ENCODE measurements at places on chromosomes 12 and 14.

GRCh38 chr12:44876544-44877410 lies 662 bp upstream of the NELL2 start:
- peak; percentile 9 for DNase-seq

DNA sequence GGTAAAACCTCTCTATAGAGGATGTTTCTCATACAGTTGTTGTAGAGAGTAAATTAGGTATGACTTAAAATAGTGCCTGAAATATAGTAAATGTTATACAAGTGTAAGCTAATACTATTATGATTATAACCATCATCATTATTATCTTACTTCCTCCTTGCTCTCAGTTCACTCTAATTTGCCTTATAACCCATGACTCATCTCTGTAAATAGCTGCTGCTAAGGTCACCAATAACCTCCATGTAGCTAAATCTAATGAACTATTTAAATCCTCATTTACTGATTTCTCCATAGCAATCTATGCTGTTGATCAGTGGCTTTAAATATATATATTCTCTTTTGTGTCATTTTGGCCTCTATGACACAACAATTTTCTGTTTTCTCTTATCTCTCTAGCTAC lies 109.6 kb downstream of the RMST start:
- no peak for DNase-seq

DNA sequence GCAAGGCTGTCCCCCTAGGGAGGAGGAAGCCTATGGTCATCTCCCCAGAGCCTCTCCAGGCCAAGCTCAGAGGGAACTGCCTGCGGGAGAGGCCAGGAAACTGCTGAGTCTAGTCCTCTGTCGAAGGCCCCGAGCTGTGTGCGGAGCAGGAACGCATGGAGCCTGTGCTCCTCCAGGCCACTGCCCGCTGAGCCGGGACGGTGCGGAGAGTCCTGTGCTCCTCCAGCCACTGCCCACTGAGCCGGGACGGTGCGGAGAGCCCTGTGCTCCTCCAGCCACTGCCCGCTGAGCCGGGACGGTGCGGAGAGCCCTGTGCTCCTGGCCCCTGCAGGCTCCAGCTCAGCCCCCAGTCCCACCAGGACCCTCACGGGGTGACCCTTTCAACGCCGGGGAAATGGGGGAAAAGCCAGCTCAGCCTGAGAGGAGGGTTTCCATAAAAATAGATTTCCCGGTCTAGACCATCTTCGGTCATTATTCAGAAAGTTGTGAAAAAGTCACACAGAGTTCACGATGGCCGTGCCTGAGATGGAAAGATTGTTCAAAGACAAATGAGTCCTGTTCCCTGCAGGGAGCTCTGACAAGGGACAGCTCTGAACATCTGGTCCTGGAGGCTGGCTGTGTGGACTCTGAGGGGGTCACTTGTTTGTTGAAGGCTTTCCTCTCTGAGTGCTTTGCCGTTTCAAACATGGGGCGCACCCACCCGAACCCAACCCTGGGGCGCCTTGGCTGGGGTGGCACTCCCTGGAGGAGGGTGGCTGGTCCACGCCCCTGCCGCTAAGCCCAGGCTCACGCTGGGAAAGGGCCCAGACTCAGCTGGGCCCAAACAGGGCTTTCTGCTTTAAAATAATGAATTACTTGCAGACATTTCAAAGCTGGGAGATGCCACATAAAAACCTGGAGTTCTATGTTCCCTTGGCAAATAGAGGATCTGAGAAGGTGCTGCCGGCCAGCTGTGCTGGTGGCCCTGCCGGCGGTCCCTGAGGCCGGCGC lies 85.5 kb downstream of the ADGRD1 start:
- no peak for DNase-seq

DNA sequence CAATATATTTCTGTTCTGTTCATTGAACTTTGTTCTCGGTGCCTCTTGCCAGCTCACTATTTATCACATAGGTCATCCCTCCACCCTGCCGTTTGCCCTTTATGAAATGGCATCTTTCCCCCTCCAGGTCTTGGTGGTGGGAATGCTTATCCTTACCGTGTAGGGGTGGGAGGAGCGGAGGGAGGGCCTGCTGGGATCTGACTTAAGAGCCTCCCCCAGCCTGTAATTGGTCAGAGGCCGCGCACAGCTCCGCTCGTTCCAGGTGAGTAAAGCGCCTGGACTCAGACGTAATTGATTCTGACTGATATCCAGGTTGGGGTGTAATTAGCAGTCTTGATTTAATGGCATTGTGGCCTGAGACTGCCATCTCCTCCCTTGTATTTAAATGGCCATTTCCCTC lies 185.3 kb downstream of the TSPAN9 start:
- no peak for DNase-seq

- no peak for DNase-seq
Observed at GRCh38 chr12:124410354-124411175, 115.7 kb downstream of the RFLNA start.

- peak; percentile 30 for DNase-seq
Observed at GRCh38 chr14:20116748-20117147, 6.2 kb downstream of the OR4K17 start.

DNA sequence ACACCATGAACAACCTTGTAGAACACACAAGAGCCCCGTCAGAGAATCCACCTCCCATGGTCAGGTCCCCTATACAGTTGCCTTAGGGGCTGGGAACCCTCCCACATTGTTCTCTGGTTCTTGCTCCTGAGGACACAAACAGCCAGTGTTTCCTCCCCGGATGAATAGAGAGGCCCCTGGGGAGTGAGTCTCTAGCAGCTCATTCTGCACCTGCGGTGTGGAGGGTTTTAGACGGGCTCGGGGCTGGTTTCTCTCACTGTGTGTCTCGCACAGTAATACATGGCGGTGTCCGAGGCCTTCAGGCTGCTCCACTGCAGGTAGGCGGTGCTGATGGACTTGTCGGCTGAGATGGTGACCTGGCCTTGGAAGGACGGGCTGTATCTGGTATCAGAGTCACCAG lies 1052.1 kb downstream of the TMEM121 start:
- no peak for DNase-seq

DNA sequence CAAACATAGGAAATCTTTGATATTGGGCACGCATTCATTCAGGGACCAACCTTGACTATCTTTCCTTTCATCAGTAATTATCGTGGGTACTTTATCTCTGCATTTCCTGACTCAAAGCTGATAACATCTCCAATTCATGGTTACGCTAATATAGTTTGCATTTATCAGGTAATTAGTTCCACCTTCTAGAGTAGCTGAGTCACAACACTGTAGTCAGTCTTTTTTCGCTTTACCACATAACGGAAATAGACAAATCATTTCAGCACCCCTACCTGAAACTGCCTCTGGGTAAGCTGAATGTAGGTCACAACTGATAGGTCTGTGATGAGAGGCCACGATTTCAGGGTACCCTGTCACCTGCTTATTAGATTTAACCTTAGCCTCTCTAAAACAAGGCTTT lies 36.7 kb upstream of the IL22 start:
- no peak for DNase-seq
